SW 1271 (cell line): ENCODE measurements at places on chromosomes 2 and 18.

DNA sequence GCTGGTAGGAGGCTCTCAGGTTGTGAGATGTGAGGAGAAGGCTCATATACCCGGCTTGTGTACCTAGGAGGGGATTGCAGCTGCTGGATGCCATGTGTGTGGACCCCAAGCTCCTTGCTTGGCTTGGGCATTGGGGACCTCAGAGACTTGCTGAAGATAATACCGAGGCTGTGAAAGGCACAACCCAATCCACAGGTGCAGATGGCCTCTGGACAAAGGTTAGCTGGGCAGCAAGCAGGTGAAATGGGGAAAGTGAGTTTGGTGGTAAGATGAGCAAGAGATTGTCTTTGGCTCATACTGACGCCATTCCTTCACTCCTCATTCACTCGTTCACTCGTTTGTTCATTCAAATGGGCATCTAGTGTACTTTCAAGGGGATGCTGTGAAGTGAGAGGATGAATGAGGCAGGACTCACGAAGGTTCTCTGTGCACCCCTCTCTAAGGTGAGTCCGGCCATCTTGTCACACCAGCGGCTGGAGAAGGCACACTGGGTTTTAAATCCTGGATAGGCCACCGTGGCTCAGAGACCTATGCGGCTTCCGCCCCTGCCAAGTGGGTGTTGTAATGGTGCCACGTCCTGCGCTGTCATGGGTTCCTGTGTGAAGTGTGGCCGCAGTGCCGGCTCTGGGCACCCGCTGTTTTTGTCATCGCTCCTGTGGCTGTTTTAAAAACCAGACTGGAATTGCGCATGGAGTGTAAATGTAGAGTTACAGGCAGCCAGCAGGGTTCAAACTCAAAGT, 13.7 kb downstream of the FBLN7 start:
- no peak for DNase-seq

GRCh38 chr2:141714496-141714895, 416.3 kb downstream of the LRP1B start:
- no peak for DNase-seq

GRCh38 chr18:59358414-59358711, 702 bp downstream of the LMAN1 start:
- DNase-seq, result no peak

GRCh38 chr2:37321029-37321682, 3.5 kb downstream of the PRKD3 start:
- no peak for DNase-seq

GRCh38 chr18:46892842-46893241, 24.5 kb downstream of the PIAS2 start:
- DNase-seq, result no peak

- DNase-seq, result no peak
Observed at GRCh38 chr18:61808286-61808685, 84.5 kb downstream of the RNF152 start.
